M059J (cell line): ENCODE measurements at places on chromosomes 5 and 9. TPM values are rescaled to one million over a fixed set of nuclear protein-coding genes. Genes with fewer than 3 reads are reported as not detected.
A peak's percentile ranks its signal among the peaks of the same experiment; 100 is the strongest.

DNA sequence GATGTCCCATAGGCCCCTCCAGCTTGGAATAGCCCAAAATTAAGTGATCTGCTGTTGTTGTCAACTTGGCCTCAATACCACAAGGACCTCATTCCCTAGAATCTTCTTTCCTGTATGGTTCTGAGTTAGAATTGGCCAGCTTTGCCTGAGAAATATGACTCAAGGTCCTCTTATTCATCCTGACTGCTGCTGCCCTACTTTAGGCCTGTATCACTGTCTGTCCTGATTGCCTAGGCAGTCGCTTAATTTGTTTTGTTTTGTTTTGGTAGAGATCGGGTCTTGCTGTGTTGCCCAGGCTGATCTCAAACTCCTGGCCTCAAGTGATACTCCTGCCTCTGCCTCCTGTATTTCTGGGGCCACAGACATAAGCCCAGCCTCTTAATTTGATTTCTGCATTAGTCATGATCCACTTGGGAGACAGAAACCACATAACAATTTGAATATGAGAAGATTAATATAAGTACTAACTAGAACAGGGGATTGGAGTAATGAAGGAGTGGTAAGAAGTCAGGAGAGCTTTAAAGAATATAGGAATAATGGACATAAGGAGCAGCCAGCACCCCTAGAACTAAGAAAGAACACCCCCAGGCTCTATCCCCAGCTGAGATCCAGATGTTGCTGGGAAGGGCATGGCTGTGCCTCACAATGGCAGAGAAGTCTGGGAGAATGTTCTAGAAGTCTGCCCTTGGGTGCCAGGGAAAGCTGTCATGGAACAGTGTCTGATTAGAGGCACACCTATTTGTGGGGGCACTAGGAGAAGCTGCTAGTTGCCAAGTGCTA is 4.6 kb downstream of the TEX53 start:
- DNase-seq, result peak; percentile 40

DNA sequence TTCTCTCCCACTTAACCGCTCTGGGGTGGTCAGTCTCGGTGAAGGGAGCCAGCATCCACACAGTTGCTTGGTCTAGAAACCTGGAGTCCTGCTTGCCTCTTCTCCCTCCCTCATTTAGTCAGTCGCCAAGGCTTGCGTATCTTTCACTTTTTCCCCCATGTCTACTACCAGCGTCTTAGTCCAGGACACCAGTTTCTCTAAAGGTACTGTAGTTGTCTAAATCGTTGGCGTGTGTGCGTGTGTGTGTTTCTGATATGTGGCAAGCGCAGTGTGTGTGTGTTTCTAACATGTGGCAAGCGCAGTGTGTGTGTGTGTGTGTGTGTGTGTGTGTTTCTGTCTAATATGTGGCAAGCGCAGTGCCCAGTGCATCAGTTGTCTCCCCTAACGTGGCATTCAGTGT is 641 bp downstream of the ATP6V1G1 start:
- DNase-seq, result peak; percentile 25

The SLC27A6 gene
- total RNA-seq, result not detected in 2 replicates

The PCDHGC3 gene
- 41.3 and 88.4 TPM in 2 replicates for total RNA-seq

DNA sequence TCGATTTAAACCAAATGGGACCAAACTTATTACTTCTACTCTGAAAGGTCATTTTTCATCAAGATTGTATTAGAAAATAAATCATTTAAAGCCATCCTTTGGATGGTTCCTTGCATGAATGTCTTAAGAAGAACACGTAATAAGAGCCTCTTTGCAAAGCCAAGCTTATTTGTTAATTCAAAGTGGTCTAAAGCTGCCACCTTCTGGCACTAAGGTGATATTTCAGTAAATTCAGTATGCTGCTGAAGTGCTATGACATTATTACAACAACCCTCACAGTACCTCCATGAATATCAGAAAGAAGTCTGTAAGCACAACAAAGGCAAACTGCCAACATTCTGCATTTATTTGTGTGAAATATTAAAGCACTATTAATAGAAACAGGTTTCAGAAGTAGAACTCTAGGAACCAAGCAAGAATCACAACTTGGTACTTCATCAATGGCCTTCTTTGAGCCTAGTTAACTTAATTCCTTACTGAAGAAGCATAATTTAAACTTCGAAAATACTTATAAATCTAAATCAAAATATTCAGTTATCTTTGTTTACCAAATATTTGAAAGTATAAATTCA is 53.1 kb upstream of the TYRP1 start:
- DNase-seq, result peak; percentile 61

- no peak for DNase-seq
Measured at GRCh38 chr9:34716711-34717110, 6.8 kb upstream of the CCL21 start.

DNA sequence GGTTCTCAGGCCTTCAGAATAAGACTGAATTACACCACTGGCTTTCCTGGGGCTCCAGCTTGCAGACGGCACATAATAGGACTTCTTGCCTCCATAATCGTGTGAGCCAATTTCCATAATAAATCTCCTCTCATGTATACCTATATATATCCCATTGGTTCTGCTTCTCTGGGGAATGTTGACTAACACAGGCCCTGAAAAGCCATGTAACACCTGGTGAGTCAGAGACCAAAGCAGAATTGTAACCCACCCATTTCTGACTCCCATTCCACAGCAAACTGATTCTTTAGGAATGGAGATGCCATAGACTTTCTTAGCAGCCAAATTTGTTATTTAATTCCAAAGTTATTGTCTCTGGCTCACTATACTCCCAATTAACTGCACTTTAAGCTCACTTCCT is 85.4 kb upstream of the AGXT2 start:
- DNase-seq, result no peak

DNA sequence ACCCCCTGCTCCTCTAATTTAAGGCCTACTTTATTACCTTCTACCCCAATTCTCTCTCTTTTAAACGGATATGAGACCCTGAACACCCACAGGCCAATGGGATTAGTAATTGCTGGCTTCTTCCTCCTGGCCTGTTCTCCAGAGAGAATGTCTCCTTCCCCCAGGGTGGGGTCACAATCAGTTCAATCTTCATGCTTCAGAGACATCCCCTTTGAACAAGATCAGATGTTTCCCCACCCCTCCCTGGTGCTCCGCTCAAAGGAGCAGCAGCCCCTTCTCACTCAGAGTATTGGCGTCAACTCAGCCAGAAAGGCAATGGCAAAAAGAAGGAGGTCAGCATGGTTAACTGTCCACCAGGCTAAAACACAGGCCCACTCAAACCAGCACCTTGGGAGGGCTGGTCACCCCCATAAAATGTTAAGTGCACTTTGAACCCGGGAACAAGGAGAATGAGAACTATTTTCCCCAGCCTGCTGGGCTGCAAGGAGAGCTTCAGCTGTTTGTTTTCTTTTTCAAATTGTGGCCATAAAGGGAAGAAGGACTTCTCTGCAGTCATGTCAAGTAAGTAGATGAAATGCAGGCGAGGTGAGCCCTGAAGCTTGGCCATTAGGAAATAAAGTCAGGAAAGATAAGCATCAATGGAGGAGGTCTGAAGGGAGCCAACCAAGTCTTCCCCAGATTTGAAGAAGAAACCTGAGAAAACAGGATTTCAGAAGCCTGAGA is 20.1 kb downstream of the LHFPL2 start:
- DNase-seq, result peak; percentile 28

The NR6A1 gene
- total RNA-seq, result 1.4 and 2.4 TPM in 2 replicates

GRCh38 chr5:74016373-74016772 is 390.4 kb downstream of the ARHGEF28 start:
- DNase-seq, result no peak

GRCh38 chr9:86907346-86907745 is 40.0 kb downstream of the GAS1 start:
- no peak for DNase-seq

The GADD45G gene
- 0.32 and 0.49 TPM in 2 replicates for total RNA-seq

DNA sequence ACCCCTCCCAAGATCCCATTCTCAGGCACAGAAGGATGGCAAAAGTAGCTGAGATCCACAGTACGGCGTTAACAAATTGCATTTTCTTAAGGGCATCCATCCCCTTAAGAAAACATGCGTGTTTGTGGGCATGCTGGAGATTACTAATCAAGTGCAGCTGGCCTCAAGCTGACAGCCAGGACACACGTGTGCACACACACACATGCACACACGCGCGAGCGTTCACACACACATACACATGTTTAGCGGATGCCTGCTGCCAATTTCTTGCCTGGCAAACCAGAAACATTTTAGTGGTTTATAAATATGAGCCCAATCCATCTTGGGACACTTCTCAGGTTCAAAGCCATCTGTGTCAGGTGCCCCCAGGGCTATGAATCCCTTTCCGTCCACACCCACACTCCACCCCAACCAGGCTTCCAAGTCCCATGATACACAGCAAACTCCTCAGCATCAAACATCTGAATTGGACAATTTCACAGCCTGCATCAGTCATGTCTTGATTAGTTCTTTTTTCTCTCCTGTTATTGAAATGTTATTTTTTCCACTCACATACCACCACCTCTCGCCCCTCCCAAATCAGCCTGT is 23.5 kb upstream of the SMIM23 start:
- no peak for DNase-seq
